Activated CD4-positive, alpha-beta memory T cell treated with anti-CD3 and anti-CD28 coated beads for 36 hours (primary cell): ENCODE measurements at places on chromosomes 3 and 15.
A peak's percentile ranks its signal among the peaks of the same experiment; 100 is the strongest.

GRCh38 chr3:106333911-106334618 lies 465.3 kb upstream of the CBLB start:
- peak; percentile 81 for DNase-seq

DNA sequence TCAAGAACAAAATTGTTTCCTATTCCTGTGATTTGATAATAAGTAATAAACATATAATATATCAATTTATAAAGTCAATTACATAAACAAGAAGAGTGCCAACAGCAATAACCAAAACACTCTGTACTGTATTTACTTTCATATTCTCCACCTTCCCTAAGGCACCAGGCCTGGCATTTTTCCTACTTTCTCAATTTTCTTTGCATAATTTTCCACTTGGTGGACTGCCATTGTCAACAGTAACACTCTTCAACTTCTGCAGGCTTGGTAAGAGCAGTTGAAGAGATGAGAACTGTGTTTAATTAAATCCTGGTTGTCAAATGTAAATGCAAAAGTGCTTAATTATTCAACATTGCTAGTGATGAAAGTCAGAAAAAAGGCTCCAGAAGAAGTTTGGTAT lies 229.8 kb upstream of the PLSCR5 start:
- DNase-seq: no peak

DNA sequence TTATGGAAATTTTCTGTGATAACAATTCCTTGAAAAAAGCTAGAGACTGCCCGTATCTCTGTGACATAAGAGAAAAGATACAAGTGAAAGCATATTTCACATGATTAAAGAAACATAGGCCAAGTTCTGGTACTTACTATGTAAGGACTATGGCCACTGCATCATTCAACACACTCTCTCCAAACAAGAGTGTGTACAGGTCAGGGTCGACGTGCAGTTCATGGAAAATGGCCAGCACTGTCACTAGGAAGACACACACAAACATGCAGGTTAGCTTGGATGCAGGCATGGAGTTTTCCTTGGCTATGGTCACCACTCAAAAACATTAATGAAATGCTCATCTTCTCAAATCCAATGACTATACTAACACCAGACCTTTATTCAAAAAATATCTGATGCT lies 196.2 kb downstream of the SLC9A9 start:
- no peak for DNase-seq

GRCh38 chr3:193711166-193711485 lies 118.1 kb downstream of the OPA1 start:
- DNase-seq: no peak
